ENCODE measurements at places on chromosomes 4 and X.

DNA sequence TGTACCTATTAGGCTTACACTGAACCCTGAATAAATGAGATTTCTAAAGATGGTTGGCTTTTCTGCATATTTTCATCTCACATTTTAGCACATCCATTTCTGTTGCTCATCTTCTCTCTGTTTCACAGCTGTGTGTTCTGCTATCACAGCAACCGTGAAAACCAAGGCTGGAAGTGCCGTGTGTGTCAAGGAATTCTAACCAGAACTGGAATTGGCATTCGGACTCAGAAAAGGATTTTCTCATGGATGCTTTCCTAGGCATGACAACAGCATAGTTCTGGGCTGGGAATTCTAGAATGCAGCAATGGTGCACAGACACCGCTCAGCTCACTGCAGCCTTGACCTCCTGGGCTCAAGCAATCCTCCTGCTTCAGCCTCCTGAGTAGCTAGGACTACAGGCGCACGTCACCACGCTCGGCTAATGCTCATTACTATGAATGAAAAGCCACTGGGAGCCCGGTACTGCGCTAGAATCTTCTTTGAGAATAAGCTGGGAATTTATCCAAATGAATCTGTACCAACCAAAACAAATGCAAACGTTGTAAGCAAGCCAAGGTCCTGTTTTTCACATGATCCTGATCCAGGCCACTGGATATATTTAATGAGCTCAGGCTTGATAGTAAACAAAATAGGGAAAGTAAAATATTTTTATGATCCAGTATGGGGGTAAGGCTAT is 105.2 kb downstream of the RBM47 start:
- DNase-seq, result no peak

DNA sequence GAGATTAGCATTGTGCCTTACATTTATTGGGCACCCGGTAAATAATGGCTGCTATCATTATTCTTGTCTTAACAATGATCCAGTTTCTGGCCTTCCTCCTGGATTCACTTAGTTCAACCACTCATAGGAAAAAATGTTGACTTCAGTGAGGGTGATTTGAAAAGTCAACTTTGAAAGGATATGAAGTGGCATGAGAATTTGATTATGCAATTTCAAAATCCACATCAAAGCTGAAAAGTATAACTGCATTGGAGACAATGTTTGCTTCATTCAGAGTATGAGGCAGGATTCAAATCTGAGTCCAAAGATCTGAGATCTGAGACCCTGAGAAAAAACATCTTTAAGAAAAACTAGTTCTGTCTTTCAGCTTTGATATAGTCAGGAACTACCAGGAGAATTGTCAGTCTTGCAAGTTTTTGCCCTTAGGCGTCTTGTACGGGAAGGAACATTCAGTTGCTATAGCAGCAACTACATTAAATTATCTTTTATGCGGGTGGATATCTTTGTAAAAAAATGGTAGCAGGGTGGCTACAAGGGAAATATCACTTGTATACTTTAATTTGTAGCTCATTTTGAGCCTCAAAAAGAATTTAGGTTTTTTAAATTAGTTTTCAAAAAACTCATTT is 587.5 kb upstream of the LCORL start:
- no peak for DNase-seq

DNA sequence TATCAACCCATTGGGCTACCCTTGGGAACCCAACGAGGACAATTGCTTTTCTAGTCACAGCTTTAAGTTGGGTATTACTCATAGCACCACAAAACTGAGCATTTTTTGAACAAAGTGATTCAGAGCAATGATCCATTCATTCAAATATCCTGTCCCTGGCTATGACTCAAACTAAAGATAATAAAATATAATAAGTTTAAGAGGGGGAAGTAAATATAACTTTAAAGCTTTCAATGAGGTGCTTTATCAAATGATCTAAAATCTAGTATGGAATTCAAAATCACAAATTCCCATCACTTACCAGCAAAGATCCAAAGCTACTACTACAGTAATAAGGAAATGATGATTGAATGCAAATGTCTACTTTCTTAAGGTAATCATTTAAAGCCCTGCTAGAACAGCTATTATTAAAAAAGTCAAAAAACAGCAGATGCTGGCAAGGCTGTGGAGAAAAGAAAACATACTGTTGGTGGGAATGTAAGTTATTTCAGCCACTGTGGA is 39.8 kb upstream of the S100G start:
- DNase-seq, result peak; percentile 21

DNA sequence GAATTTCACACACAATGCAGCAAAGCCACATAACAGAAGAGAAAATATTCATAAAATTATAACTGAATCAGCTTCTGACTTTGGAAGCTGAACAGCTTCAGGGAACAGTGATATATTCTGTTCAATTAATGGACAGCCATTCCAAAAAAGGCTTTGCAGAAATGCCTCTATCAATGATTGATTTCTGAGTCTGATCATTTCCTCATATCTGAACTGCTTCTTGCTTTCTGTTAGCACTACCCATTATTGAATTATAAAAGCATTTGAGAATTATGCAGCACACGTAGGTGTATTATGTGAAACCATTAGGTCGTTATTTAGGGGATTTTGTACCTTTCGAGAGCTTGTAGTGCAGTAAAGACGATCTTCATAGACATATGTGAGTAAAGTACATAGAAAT is 159.6 kb downstream of the STIM2 start:
- DNase-seq, result no peak

GRCh38 chr4:38734446-38734845 is 48.3 kb downstream of the TLR10 start:
- no peak for DNase-seq

- no peak for DNase-seq
Measured at GRCh38 chrX:102696306-102696705, 15.9 kb upstream of the GPRASP2 start.

DNA sequence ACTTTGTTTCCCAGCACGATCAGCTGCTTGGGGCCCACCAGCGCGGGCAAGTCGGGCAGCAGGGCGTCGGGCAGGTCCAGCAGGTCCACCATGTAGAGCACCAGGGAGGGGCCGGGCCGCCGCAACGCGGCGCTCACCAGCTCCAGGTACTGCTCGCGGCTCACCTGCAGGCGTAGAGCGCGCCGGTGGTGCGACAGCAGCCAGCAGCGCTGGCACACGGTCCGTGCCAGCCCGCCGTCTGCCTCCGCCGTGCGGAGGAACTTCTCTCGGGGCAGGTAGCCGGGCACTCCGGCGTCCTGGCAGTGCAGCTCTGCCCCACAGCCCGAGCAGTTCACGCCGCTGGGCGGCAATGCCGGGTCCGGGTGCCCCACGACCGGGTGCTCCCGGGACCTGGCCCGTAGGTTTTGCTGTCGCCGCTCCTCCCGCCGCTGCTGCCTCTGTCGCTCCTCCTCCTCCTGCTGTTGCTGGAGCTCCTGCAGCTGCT is 527 bp downstream of the NOA1 start:
- DNase-seq, result peak; percentile 12

GRCh38 chr4:26867914-26868684 is 7.5 kb downstream of the STIM2 start:
- DNase-seq, result no peak

GRCh38 chrX:123771449-123772064 is 38.7 kb upstream of the THOC2 start:
- no peak for DNase-seq

DNA sequence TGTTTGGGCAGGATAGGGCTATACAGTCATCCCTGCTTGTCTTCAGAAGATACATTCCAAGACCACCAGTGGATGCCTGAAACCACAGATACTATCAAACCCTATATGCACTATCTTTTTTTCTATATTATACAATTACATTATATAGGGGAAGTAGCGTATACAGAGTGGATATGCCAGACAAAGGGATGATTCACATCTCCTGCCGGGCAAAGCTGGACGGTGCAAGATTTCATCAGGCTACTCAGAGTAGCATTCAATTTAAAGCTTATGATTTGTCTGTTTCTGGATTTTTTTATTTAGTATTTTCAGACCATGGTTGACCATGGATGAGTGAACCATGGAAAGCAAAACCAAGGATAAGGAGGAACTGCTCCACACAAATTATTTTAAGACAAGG is 7.0 kb upstream of the AMTN start:
- no peak for DNase-seq

- DNase-seq, result no peak
Measured at GRCh38 chrX:142238536-142238935, 33.4 kb upstream of the MAGEC2 start.

- peak; percentile 24 for DNase-seq
Measured at GRCh38 chr4:88734403-88734949, 36.8 kb upstream of the NAP1L5 start.

GRCh38 chr4:98739751-98740150 is 81.3 kb upstream of the TSPAN5 start:
- no peak for DNase-seq

Data from foreskin fibroblast (primary cell).